ENCODE measurements at places on chromosomes 7 and 10.

GRCh38 chr10:85447690-85448089 is 918.9 kb downstream of the GRID1 start:
- DNase-seq: no peak

DNA sequence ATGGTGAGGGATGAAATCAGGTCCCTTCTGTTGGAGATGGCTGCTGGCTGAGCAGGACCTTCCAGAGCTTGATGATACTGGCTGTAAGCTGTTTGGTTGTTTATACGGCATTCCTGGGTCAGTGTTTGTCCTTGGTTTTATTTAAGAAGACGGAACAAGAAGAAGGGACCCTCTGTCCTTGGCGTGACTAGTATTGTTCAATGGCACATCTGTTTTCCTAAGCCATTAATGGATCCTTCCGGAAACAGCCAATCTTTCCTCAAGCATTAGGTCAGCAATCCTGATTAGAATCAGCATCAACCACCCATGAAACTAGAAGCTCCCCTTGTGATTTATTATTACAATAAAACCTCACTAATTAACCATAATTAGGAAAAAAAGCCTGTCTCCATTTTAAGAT is 128.7 kb upstream of the KIAA1217 start:
- DNase-seq: no peak

- no peak for DNase-seq
These were observed 26.1 kb downstream of the ENKUR start for GRCh38 chr10:24989867-24990266.

DNA sequence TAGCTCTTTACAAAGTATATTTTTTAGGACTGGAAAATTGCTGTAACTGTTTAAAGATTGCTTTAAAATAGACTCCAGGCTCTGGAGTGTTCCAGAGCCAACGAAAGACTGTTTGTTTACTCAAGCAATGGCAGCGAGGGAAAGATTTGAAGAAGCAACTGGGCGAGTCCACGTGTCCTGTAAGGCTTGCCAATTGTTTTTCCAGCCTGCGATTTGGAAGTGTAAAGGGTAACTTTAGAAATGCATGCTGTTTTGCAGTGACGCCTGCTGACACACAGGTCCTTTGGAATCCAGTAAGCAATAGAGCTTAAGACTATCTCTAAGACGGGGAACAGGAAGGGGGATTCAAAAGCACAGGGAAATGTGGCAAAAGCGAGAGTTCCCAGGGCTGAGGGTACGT is 55.8 kb downstream of the TACC2 start:
- no peak for DNase-seq

GRCh38 chr7:19488056-19488455 is 220.8 kb downstream of the POLR1F start:
- DNase-seq: no peak

DNA sequence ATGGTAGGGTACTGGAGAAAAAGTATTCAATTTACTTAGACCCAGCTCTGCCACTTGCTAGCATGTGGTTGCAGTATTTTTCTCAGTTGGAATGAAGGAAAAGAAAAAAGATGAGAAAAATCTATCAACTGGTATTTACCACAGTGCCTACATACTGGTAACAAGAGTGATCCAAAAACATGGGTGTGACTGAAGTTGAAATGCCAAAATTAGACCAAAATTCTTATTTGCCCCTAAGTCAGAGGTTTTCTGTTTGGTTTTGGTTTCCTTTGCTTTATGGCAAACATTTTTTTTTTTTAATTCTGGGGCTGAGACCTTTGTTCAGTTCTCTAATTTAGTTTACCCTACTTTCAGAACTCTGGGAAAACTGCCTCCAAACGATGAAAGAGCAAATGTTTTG is 12.3 kb downstream of the HYCC1 start:
- no peak for DNase-seq

DNA sequence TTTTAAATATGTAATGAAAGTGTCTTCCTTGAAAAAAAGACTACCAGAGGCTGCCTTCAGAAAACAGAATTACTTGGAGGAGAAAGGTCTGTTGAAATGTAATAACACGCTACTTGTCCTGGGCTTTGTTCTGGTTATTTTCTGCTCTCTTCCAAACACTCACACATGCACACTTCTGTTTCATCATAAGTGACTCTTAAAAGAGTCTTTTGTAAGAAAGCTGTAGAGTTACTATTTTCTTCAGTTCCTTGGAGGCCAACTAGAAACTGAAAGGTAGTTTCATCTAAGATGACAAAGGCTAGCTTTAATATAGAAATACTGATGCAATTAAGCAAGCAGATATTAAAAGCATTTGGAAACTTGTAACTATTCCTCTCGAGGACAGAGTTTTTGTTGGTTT is 39.1 kb downstream of the TASOR2 start:
- DNase-seq: no peak
